ENCODE measurements at places on chromosomes 7 and 10. TPM values are rescaled to one million over a fixed set of nuclear protein-coding genes. Genes with fewer than 3 reads are reported as not detected.

Gene TMEM196
- total RNA-seq = not detected

Gene CALCR
- not detected for total RNA-seq

Gene OR2A5
- total RNA-seq = not detected

Gene MYOZ1
- total RNA-seq = 0.06 TPM

Gene PRR15
- total RNA-seq = 0.19 TPM

Gene TET1
- total RNA-seq = 3.4 TPM

Data from aortic smooth muscle cell (primary cell).